ENCODE measurements at places on chromosomes 13 and 19.

DNA sequence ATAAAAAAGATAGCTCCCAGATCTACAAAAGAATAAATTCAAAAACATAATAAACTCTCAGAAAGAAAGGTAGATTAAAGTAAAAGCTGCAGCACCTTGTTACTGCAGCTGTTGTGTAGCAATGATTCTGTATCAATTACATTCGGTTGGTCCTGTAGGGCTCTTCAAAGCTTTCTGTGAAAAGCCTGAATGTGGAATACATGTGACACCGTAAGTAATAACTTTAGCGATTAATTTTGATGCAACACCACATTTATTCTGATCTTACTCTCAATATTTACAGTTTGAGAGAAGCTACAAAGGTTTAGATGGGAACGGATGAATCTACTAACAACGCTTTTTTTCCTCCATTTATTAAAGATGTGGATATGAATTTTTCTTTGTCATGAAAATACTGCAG is 279.2 kb downstream of the DACH1 start:
- DNase-seq = no peak

- no peak for DNase-seq
Measured at GRCh38 chr19:45069056-45069455, 7.2 kb downstream of the ZNF296 start.

DNA sequence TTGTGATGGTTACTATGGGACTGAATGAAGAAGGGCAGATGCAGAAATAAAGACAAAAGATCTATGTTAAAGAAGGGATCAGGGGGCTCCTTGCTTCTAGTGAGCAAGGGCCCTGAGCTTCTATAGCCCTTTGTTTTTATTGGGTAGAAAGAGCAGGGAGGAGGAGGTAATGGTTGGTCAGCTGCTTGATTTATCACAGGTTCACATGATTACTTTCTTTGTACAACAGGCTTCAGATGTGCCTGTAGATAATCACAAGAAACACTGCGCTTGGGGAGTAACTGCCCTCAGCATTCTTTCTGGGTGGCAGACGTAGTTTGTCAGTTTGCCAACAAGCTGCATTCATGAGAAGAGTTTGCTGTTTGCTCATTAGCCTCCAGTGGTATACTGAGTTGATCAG is 4.8 kb upstream of the ZNF439 start:
- no peak for DNase-seq

DNA sequence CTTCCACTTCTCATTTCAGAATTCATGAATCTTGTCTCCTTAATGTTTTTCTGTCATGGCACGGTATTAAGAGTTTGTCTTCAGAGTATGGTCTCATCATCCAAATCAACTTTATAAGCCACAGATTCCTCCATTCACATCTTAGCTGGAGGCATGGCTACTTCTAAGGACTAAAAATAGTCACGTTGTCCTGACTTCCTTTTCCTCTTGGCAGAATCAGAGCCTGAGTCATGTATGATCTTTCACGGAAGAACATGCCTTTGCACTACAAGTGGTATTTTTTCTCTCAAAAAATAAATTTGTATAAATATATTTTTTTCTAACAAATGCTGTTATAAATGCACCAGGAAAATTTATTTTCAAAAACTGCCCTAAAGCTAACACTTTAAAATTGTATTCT is 71.4 kb downstream of the ALOX5AP start:
- no peak for DNase-seq

- DNase-seq = no peak
Measured at GRCh38 chr13:23069566-23069965, 111.2 kb upstream of the SGCG start.

DNA sequence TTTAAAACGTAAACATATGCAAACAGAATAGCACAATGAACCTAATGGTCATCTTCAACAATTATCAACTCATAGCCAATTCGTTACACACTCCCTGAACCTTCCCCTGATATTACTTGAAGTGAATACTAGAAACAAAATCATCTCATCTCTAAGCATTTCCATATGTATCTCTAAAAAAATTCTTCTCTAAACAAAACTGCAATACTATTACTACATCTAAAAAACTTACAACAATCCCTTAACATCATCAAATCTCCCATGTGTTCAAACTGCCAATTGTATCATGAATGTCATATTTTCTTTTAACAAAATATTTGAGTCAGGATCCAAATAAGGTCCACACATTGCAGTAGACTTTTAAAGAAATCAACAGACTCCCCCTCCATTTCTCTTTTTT is 61.4 kb downstream of the FRY start:
- no peak for DNase-seq

DNA sequence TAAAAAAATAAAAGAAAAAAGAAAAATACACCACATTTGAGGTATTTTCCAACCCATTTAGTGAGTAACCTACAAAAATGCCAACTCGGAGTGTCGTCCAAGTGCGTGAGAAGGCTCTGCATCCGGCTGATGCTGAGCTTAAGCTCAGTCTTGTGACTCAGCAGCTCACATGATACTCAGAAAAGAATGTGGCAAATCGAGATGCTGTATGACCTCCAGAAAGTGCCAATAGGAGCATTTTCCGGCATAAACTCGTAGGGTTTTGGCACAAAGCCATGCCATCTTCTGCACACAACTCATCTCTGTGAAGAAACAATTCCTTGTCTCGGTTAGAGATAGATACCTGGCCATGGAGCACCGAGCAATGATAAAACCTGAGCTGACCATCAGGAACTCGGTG is 58.5 kb downstream of the TRPM4 start:
- DNase-seq = no peak

DNA sequence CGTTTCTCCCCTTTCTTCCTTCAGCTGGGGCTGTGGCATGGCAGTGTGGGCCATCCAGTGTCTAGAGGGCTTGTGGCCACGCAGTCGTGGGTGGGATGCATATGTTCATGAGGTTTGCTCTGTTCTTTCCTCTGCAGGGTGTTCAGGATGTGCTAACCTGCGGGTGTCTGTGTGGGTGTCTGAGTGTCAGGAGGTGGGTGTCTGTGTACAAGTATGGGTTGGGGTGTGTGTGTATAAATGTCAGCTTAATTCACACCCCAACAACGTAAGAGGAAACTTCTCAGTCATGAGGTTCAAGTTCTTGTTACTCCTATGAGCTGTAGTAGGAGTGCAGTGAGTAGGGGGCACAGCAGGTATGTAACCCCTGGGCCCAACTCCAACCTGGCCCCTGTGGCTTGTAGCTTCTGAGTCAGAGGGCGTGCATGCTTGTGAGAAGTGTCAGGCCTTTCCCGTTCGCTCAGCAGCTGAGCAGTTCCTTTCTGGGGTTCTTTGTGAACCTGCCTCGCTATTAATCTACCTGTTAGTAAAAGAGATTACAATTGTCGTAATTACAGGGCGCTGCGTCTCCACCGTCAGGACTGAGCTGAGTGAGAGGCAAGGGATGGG is 49.1 kb downstream of the NFIX start:
- no peak for DNase-seq

All from substantia nigra (tissue), 51 donors.